Progenitor cell of endocrine pancreas (in vitro differentiated cells): ENCODE measurements at places on chromosomes 5 and 9. TPM values are rescaled to one million over a fixed set of nuclear protein-coding genes. Genes with fewer than 3 reads are reported as not detected.

DNA sequence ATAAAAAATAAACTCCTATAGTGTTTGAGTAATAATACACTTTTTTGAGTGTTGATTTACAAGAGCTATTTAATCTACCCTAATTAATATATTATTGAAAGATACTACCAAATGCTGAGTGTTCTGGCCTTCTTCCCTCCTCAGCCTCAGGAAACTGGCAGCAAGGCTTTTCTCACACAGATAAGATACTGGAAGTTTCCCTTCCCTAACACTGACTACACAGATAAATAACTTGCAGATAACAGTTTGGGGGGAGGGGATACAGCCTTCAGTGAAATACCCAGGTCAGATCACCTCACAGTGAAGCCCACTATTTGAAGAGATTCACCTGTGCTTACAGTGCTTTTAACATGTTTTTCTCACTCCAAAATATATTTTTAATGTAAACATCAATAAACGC, 1.6 kb upstream of the NIPSNAP3A start:
- no peak overlapping the region for H3K27ac ChIP-seq
- DNase-seq, result no peak
- no peaks in the 10 kb centered on the region for H3K27me3 ChIP-seq
- H3K36me3 ChIP-seq, result no peaks in the 10 kb centered on the region
- H3K4me1 ChIP-seq, result peaks cover 30% of the 10 kb centered on the region
- H3K4me3 ChIP-seq, result peak overlapping the region; percentile 36

DNA sequence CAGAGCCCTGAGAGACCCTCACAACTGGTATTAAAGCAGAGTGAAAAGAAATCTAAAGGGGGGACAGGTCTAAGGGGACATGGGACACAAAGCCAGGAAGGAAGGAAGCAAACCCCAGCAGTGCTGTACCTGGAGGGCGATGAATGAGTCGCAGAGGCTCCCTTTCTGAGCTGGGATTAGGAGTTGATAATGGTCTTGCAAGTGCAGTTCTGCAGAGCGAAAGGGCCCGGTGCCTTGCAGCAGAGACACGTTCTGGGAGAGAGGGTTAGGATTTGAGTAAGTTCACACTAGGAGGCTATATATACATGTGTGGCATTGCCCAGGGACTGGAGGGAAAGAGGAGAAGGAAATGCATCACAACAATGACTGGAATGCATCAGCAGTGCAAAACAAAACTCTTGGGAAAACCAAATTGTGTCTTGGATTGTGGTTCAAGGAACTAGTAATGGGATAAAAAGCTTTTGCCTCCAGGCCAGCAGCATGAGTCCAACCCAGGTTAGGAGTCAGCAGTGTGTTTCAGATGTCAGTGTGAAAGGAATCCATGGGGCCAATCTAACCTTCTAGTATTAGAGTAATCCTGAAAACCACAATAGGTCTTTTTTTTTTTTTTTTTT, 38.8 kb upstream of the LIFR start:
- peaks cover 3% of the 10 kb centered on the region for H3K27me3 ChIP-seq
- H3K36me3 ChIP-seq, result no peaks in the 10 kb centered on the region
- peaks cover 26% of the 10 kb centered on the region for H3K4me1 ChIP-seq
- H3K4me3 ChIP-seq, result no peak overlapping the region

DNA sequence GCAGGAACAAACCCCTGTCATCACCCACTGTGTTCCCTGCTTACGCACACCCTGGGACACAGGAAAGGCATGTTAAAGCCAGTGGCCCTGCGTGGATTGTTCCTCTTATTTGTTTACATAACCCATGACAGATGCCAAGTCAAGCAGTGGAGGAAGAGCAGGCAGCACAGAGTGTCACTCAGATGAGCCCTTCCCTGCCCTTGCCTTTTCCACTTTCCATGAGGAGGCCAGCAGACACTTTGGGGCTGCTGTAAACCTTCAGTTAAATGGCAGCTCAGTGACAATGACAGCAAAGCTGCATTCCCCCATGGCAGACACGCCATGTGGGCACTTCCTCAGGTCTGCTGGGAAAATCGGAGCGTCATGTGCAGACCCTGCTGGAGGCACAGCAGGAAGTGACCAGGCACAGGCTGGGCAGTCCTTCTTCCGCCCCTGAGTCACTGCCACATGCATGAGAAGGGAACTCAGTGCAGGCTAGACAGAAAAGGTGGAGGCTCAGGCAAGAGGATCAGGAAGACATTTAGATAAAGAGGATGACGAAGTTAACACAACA, 216.8 kb upstream of the PIK3R1 start:
- no peaks in the 10 kb centered on the region for H3K36me3 ChIP-seq
- no peak for DNase-seq
- H3K27ac ChIP-seq, result no peak overlapping the region

The FAM200C gene
- 6.5 and 7.0 TPM in 2 replicates for total RNA-seq

The SOX30 gene
- total RNA-seq, result not detected in 2 replicates

- H3K27ac ChIP-seq, result no peak overlapping the region
- peaks cover 54% of the 10 kb centered on the region for H3K27me3 ChIP-seq
- no peak overlapping the region for H3K4me3 ChIP-seq
- H3K36me3 ChIP-seq, result no peaks in the 10 kb centered on the region
Observed at GRCh38 chr5:154088801-154089200, 50.0 kb downstream of the MFAP3 start.

DNA sequence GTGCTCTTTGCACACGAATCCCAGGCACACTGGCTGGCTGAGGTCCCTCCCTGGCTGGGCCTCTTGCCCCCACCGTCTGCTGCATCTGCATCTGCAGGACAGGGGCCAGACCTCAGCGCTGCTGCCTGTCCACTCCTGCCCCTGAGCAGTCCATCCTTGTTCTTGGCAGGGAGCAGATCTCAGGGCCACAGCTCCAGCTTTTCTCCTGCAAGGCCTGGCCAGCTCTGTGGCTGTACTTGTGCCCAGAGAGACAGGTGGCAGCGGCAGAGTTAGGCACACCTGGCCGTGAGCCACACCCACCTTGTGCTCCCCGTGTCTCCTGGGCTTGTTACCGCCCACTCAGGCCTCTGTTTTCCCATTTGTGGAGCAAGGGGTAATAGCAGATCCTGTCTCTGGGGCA, 13.9 kb downstream of the NEK6 start:
- peaks cover 4% of the 10 kb centered on the region for H3K4me1 ChIP-seq
- H3K36me3 ChIP-seq, result no peaks in the 10 kb centered on the region
- no peaks in the 10 kb centered on the region for H3K27me3 ChIP-seq
- H3K4me3 ChIP-seq, result no peak overlapping the region
- H3K27ac ChIP-seq, result no peak overlapping the region
- no peak for DNase-seq

DNA sequence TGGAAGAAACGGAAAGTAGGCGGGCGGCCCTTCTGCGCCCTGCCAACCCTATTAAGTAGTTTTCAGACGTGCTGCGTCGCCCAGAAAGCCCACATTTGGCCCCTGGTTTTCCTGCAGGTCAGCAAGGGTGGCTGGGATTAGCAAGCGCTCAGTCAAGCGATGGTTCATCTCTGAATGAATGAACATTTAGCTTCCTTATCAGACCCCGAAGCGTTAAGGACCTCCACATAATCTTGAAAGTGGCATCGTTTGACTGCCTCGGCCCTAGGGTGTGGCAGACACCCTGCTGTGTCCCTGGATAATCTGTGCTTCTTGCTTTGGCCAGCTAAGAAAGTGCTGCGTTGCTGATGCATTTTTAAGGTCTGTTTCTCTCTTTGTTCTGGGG, 684 bp downstream of the TOR1B start:
- H3K36me3 ChIP-seq, result peaks cover 13% of the 10 kb centered on the region
- no peaks in the 10 kb centered on the region for H3K27me3 ChIP-seq
- peak overlapping the region; percentile 57 for H3K27ac ChIP-seq

- no peaks in the 10 kb centered on the region for H3K36me3 ChIP-seq
- no peak overlapping the region for H3K4me3 ChIP-seq
- no peak for DNase-seq
- no peak overlapping the region for H3K27ac ChIP-seq
- H3K27me3 ChIP-seq, result no peaks in the 10 kb centered on the region
Observed at GRCh38 chr5:75335952-75336614, 937 bp upstream of the HMGCR start.

GRCh38 chr5:176514244-176514950, 22.8 kb downstream of the RNF44 start:
- H3K4me3 ChIP-seq, result no peak overlapping the region
- H3K27me3 ChIP-seq, result no peaks in the 10 kb centered on the region
- no peak for DNase-seq
- no peak overlapping the region for H3K27ac ChIP-seq
- H3K4me1 ChIP-seq, result peaks cover 3% of the 10 kb centered on the region
- H3K36me3 ChIP-seq, result no peaks in the 10 kb centered on the region

The BTNL8 gene
- not detected in 2 replicates for total RNA-seq

The IL9 gene
- not detected in 2 replicates for total RNA-seq

GRCh38 chr9:110898866-110899265, 139.4 kb downstream of the LPAR1 start:
- no peak for DNase-seq
- no peak overlapping the region for H3K4me3 ChIP-seq
- peaks cover 17% of the 10 kb centered on the region for H3K36me3 ChIP-seq
- H3K27me3 ChIP-seq, result no peaks in the 10 kb centered on the region

DNA sequence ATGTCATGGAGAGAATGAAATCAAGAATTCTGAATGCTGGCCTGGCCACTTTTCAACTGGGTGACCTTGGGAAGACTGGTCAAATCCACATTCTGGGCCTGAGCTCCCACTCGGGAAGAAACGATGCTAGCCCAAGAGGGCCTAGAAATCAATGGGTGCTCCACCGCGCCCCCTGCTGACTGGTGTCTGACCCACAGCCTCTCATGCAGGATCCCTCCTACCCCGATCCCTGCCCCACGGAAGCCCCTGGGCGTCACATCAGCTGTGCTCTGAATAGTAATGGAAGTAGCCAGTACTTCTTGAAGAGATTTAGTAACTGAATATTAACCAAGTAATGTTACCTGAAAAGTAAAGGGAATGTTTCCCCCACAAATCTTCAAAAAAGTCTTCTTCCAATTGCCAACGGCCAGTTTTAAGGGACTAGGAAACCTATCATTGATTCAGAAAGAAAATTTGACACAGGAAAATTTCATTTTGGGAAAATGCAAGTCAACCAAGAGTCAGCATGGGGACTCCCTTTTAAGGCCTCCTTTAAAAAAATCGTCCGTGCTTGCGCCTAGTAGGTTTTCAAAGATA, 43.9 kb downstream of the CRB2 start:
- no peaks in the 10 kb centered on the region for H3K36me3 ChIP-seq
- H3K4me3 ChIP-seq, result no peak overlapping the region
- DNase-seq, result no peak

- H3K4me1 ChIP-seq, result peaks cover 1% of the 10 kb centered on the region
- no peak overlapping the region for H3K27ac ChIP-seq
- no peak for DNase-seq
- no peaks in the 10 kb centered on the region for H3K27me3 ChIP-seq
Observed at GRCh38 chr5:53059281-53059680, 50.3 kb downstream of the MOCS2 start.

DNA sequence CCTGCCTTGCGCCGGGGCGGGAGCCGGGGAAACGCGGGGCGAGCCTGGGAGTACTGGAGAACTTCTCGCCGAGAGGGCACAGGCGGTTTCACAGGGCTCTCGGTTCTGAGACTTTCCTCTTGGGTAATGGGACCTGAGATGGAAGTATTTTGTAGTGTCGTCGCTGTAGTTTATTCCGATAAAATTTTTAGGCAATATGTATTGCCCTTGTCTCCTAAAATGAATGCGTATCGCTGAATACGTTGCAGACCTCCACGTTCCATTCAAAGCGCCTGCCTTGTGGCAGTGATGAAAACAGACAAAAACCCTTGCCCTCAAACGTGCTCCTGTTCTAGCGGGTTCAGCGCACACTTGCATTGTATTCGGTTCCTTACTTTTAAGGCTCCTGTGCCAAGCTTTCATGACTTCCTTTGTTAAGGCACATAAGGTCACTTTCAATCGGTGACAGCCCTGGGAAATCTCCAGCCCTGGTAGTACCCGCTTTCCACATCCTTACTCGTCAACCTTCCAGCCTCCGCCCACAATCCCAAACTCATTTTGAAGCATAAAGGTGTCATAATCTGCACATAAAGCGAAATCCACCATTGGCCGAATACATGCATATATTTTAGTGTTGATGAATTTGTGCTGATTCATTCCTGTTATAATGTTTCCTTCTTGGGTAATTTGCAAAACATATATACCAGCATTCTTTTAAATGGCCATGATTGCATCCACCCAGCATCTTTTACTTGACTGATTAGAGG, 694 bp downstream of the RMI1 start:
- DNase-seq, result no peak
- H3K4me3 ChIP-seq, result peak overlapping the region; percentile 98
- peaks cover 21% of the 10 kb centered on the region for H3K36me3 ChIP-seq

GRCh38 chr9:113376634-113377567, at the start of gene HDHD3:
HDHD3 (minus strand) TSS chr9:113376986; CDS start chr9:113374354, 2,632 bp downstream.
- peaks cover 12% of the 10 kb centered on the region for H3K36me3 ChIP-seq
- peak within 1 kb of the TSS; percentile 85 for H3K4me3 ChIP-seq
- H3K4me1 ChIP-seq, result peaks cover 51% of the 10 kb centered on the region

The RNF14 gene
- total RNA-seq, result 35.5 and 37.3 TPM in 2 replicates

DNA sequence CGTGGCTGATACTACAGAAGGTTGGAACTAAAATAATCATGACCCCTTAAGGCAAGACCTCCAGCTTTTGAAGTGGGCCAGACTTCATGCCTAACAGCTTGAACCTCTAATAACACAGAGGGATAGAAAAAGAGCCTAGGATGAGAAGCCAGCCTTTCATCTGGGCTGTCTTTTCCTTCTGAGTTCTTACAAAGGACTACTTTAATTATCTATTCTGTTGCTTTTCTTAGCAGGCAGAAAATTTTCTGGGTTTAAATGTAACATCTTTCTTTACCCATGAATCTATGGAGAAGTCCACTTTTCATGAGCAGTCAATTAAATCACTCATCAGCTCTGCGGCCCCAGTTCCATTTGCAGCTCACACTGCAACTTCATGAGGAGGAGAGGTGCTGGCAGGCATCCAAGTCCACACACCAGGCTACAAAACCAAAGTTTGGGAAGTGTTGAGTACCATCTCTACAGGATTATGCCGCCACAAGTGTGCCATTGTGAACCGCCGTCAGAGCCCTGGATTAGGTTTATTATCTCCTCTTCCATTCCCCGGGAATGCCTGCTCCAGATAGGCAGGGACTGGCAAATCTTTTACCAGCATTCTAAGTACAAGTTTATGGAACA, 192.0 kb downstream of the TLE4 start:
- H3K4me1 ChIP-seq, result peaks cover 12% of the 10 kb centered on the region
- peaks cover 41% of the 10 kb centered on the region for H3K27me3 ChIP-seq

The C1QTNF2 gene
- total RNA-seq, result 0.11 and 0.14 TPM in 2 replicates

DNA sequence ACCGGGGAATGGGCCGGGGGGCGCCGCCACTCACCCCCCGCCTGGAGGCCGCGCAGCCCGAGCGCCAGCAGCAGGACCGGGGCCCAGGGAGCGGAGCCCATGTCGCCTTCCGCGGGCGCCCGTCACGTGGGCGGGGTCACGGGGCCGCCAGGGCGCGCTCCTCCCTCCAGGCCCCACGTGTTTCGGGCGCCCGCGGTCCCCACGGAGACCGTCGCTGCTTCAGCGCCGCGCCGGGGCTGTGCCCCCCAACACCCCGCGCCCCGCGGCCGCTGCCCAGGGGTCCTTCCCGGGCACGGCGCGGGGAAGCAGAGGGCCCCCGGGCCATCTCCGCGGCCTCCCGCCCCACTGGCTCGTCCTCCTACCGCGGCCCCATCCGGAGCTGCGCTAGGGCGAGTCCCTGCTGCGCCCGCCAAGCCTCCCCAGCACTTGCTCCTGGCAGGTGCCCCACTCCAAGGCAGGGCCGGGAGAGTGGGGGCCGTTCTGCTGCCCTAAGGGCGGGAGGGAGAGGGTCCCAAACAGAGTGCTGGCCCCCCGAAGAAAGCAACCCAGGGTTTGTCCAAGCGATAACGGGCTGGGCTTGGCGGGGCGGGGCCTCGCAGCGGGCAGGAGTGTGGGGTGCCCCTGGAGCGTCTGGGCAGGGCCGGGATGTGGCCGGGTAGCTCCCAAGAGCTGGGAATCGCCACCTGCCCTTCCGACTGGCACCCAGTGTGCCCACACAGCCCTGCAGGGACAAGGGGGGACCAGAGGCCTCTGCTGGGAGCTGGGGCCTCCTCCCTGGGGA, at the start of gene DPP7:
DPP7 (minus strand) TSS at position 121 of the 781 bp plus-strand sequence; CDS start at position 101, 20 bp downstream.
- no peak within 1 kb of the TSS for H3K27ac ChIP-seq
- H3K4me1 ChIP-seq, result peaks cover 9% of the 10 kb centered on the region
- peaks cover 29% of the 10 kb centered on the region for H3K27me3 ChIP-seq
- peaks cover 3% of the 10 kb centered on the region for H3K36me3 ChIP-seq
- no peak within 1 kb of the TSS for H3K4me3 ChIP-seq
- DNase-seq, result no peak
